ENCODE measurements at places on chromosomes 7 and 10.

- DNase-seq: peak; percentile 31
These were observed 111.7 kb upstream of the PLXNA4 start for GRCh38 chr7:132687981-132688383.

GRCh38 chr10:97500297-97500575, 1.5 kb downstream of the UBTD1 start:
- DNase-seq: no peak

- no peak for DNase-seq
These were observed 138.4 kb downstream of the FGFR2 start for GRCh38 chr10:121459622-121460453.

DNA sequence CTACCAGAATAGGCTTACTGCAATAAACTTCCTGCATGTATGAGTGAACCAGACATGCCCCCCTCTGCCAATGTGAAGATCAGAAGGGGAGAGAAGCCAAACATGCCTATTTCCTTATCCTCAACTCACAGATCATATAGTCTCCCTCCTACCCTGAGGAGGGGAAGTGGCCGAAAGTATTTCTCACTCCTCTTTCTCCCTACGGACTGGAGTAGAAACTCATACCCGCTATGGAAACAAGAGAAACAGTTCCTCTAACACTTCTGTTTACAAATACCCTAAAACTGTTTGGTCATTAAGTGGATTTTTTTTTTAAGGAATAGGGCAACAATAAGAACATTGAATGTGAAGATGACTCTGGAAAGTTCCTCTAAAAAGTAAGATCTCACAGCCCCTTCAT, 31.4 kb downstream of the CCNJ start:
- DNase-seq: no peak

GRCh38 chr7:31370609-31371008, 30.1 kb upstream of the NEUROD6 start:
- no peak for DNase-seq

DNA sequence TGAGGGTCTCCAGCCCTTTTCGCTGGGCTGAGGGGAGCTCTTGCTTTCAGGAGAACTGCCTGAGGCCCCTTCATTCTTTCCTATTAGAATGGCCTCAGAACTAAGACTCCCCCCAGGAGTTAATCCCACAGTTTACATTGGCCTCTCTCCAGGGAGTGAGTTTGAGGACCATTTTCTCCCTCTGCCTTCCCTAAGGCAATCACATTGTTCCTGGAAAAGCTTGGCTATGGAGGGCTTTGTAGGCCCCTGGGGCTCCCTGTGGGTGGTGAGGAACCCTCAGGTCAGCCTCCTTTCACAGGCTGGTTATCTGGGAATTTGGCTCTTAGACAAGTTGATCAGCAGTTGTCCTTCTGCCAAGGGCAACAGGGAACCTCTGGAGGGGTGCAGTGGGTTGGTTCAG, 343.7 kb downstream of the RPS24 start:
- DNase-seq: no peak

- DNase-seq: no peak
These were observed 138.2 kb downstream of the C10orf105 start for GRCh38 chr10:71581376-71581775.

DNA sequence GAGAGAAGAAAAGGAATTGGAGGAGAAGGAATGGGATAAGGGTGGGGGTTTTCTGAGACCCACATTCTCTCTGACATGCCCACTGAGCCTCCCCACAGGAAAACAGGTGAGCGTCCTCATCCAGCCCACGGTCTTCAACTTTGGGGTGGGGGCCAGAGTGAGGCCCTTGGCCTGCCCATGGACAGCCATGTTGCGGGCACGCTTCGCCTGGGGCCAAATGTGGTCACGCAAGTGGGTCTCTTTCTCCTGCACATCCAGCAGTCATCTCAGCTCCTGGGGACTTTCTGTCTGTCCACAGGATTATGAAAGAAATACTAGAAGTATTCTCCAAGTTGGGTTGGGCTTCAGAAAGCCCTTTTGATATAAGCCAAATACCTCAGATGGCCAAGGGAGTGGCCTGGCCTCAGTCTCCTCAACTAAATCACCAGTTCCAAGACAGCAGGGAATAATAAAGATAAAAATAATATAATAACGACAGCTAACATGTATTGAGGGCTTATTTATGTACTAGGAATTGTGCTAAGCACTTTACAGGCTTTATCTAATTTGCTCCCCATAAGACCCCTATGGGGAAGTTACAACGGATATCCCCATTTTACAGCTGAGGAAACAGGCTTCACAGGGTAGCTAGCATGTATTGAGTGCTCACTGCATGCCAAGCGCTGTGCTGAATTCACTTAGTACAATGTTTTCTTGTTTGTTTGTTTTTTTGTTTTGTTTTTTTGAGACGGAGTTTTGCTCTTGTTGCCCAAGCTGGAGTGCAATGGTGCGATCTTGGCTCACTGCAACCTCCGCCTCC, 57.2 kb upstream of the LBX1 start:
- DNase-seq: no peak

GRCh38 chr10:130877126-130877525, 434.4 kb downstream of the TCERG1L start:
- no peak for DNase-seq

DNA sequence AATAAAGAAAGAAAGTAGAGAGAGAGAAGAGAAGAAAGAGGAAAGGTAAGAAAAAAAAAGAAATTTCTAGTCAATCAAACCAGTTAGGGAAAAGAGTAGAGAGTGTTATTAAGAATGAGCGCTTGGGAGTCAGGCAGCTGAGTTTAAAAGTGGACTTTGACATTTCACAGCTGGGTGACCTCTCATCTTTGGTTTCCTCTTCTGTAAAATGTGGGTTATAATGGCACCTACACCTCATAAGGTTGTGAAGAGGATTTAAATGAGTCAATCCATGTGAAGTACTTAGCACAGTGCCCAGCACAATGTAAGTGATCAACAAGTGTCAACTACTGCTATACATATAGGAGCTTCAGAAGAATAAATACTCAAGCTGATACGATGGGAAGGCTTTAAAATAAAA, 12.2 kb downstream of the HOXA1 start:
- no peak for DNase-seq

GRCh38 chr10:92662848-92663247, 26.9 kb upstream of the HHEX start:
- no peak for DNase-seq

GRCh38 chr10:30979956-30980355, 51.7 kb downstream of the ZNF438 start:
- no peak for DNase-seq

GRCh38 chr7:29843093-29843492, 36.8 kb downstream of the WIPF3 start:
- no peak for DNase-seq

GRCh38 chr10:67076144-67076543, 150.3 kb downstream of the LRRTM3 start:
- DNase-seq: no peak

DNA sequence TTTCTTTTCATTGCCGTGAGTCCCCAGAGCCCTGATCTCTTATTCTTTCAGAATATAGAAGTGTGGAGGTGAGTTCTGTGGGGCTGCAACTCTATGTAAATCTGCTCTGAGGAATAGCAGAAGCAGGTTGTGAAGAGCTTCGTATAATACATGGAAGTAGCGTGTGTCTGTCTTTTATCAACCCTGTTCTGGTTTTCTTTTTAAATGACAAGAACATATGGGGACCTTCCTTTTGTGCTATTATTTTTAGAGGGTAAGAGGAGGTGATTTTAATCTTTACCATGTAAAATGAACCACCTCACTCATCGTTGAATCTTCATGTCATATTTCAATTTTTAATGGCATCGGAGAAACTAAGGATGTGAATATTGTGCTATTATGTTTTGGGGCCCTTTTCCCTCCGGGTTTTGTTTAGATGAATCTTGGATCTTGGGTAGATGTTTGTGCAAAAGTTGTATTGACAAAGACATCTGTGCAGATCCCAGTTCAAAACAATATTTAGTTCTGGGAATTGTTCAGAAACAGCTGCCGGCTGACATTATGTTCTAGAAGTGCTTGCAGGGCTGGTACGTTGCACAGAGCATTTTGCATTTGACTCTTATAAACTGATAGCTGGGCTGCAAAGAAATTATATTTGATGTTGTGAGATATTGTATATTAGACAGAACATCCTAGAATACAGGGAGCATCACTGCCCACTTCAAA, 46.7 kb downstream of the PLXDC2 start:
- no peak for DNase-seq

GRCh38 chr10:31871266-31872065, 57.2 kb downstream of the ARHGAP12 start:
- no peak for DNase-seq

DNA sequence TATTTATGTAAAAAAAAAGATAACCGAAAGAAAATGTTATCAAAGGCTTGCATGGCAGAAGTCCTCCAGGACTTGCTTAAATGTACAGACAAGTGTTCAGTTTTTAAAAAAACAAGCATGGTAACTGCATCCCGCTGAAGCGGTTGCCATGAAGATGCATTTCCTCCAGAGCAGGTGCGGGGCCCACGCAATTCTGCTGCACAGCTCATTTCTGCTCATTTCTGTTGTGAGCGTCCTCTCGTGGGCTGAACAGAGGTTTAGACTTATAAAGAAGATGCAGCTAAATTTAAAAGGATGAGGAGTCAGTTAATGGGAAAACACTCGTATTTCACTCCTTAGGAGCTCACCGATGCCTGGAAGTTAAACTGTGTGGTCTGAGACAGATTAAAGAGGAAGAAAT, 247.6 kb downstream of the DNAJB6 start:
- DNase-seq: no peak

- DNase-seq: no peak
These were observed 57.6 kb upstream of the ANTXRL start for GRCh38 chr10:46229144-46229563.

DNA sequence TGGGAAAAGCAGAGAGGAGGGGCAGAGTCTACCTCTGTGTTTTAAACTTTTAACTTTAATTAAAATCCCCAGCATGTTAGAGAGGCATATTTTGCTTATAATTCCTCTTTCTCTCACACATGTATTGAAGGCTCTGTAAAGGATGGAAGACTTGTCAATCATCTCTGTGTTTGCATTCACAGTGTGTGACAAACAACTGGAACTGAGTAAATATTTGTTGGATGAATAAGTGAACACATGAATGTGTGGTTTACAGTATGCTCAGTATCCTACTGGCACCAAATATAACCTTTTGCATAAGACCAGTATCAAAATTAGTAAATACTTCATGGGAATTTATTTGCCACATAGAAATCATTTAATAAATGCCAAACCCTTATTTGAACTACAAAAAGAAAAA, 829.0 kb downstream of the GRID1 start:
- no peak for DNase-seq

DNA sequence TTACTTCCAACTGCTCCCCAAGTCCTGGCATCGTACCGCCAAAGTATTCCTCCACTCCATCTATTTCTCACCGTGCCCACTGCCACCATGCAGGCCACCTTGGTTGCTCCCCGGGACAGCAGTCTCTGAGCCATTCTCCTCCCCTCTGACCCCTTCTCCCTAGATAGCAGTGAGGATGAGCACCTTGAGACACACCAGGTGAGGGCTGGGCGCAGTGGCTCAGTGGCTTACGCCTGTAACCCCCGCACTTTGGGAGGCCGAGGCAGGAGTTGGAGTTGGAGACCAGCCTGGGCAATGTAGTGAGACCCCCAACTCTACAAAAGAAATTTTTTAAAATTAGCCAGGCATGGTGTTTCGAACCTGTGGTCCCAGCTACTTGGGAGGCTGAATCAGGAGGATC, 4.2 kb downstream of the SLC29A4 start:
- no peak for DNase-seq

- DNase-seq: no peak
These were observed 133.2 kb downstream of the CAMK1D start for GRCh38 chr10:12482587-12482986.

DNA sequence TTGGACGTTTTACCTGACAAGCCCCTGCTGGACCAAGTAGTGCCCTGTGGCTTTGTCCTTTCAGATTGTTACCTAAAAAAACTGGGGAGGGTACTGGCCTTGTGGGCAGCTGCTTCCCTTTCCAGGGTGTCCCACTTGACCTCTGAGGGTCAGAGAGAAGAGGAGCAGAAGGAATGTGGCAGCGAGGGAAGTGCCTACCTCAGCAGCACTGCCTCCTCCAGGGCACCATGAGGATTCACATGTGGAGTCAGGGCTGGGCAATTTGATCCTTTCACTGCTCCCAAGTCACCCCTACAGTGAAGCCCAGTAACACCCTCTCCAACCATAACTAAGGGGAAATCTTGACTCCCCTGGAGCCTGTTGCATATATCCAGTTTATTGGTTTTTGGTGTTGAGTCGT, 64.6 kb downstream of the ITGB1 start:
- no peak for DNase-seq

DNA sequence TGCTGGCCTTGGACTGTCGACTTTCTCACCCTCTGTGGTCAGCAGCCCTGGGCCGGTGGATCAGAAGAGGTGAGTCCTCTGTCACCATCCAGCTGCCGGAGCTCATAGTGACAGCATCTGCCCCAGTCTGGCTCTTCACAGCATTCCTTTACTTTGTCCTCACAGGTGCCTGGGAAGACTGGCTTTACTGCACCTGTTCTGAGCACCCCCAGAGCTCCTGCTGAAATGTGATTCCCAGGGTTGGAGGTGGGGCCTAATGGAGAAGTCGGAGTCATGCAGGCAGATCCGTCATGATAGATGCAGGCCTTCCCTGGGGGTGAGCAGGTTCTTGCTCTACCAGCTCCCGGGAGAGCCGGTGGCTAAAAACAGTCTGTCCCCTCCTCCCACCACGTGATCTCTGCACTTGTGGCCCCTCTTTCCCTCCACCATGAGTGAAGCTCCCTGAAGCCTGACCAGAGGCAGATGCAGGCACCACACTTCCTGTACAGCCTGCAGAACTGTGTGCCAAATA, 171.5 kb downstream of the ZMYND11 start:
- DNase-seq: no peak

GRCh38 chr7:88686468-88687229, 72.9 kb upstream of the ZNF804B start:
- DNase-seq: no peak

GRCh38 chr10:69405221-69405620, 11.5 kb downstream of the TACR2 start:
- no peak for DNase-seq

- no peak for DNase-seq
These were observed 59.2 kb downstream of the ADAM22 start for GRCh38 chr7:87993269-87993668.

GRCh38 chr7:55180963-55181542, 162.2 kb downstream of the EGFR start:
- DNase-seq: no peak

DNA sequence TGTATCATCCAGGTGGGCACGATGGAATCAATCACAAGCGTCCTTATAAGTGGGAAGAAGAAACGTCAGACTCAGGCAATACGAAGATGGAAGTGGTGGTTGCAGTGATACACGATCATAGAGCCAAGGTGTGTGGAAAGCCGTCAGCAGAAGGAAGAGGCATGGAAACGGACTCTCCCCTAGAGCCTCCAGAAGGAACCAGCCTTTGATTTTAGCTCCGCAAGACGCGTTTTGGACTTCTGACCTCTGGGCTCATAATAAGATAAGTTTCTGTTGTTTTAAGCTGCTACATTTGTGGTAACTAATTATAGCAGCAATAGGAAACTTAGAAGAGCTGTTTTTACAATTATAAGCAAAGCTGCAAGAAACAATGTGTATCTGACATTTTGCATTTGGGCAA, 14.8 kb downstream of the FANK1 start:
- DNase-seq: no peak

GRCh38 chr10:98536551-98536950, 89.8 kb upstream of the HPS1 start:
- no peak for DNase-seq

GRCh38 chr7:52547308-52547910, 488.0 kb upstream of the POM121L12 start:
- DNase-seq: no peak
